ENCODE measurements at places on chromosomes 2 and 18. TPM values are rescaled to one million over a fixed set of nuclear protein-coding genes. Genes with fewer than 3 reads are reported as not detected.

- DNase-seq = peak; percentile 45
- no peaks in the 10 kb centered on the region for H3K36me3 ChIP-seq
- peaks cover 4% of the 10 kb centered on the region for H3K4me1 ChIP-seq
- H3K4me3 ChIP-seq = no peak overlapping the region
Observed at GRCh38 chr2:237585590-237586221, 4.8 kb downstream of the RAB17 start.

DNA sequence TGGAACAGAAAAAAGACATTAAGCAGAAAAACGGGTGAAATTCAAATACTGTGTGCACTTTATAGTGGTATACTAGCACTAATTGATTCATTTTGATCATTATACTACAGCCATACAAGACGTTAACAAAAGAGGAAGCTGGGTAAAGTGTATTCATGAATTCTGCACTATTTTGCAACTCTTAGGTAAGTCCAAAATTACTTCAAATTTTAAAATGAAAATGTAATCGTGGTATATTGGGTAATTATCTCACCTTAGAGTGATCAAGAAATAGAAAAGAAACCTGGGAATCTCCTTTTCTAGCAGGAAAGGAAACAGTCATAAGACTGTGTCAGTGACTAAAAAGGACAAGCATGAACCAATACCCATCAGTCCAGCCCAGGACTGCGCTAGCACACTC, 5.4 kb downstream of the TGFBRAP1 start:
- H3K27ac ChIP-seq = no peak overlapping the region
- DNase-seq = no peak
- no peaks in the 10 kb centered on the region for H3K27me3 ChIP-seq
- H3K4me1 ChIP-seq = peaks cover 2% of the 10 kb centered on the region

GRCh38 chr2:129934044-129934822, 45.2 kb upstream of the RAB6C start:
- H3K36me3 ChIP-seq = no peaks in the 10 kb centered on the region
- H3K27ac ChIP-seq = no peak overlapping the region
- no peaks in the 10 kb centered on the region for H3K4me1 ChIP-seq
- H3K4me3 ChIP-seq = no peak overlapping the region

Gene C2orf74
- 19.1 TPM for total RNA-seq

DNA sequence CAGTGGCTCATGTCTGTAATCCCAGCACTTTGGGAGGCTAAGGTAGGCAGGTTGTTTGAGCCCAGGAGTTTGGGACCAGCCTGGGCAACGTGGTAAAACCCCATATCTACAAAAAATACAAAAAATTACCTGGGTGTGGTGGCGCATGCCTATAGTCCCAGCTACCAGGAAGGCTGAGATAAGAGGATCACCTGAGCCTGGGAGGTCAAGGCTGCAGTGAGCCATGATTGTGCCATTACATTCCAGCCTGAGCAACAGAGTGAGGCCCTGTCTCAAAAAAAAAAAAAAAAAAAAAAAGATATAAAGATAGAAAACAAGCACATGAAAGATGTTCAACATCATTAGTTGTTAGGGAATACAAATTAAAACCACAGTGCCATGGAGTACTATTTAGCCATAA, 65.3 kb upstream of the UGP2 start:
- no peak for DNase-seq
- no peak overlapping the region for H3K27ac ChIP-seq
- H3K4me1 ChIP-seq = peaks cover 5% of the 10 kb centered on the region

- no peaks in the 10 kb centered on the region for H3K36me3 ChIP-seq
- no peaks in the 10 kb centered on the region for H3K4me1 ChIP-seq
- no peak overlapping the region for H3K4me3 ChIP-seq
- DNase-seq = no peak
- H3K27ac ChIP-seq = no peak overlapping the region
Observed at GRCh38 chr18:52730972-52731619, 391.1 kb downstream of the DCC start.

DNA sequence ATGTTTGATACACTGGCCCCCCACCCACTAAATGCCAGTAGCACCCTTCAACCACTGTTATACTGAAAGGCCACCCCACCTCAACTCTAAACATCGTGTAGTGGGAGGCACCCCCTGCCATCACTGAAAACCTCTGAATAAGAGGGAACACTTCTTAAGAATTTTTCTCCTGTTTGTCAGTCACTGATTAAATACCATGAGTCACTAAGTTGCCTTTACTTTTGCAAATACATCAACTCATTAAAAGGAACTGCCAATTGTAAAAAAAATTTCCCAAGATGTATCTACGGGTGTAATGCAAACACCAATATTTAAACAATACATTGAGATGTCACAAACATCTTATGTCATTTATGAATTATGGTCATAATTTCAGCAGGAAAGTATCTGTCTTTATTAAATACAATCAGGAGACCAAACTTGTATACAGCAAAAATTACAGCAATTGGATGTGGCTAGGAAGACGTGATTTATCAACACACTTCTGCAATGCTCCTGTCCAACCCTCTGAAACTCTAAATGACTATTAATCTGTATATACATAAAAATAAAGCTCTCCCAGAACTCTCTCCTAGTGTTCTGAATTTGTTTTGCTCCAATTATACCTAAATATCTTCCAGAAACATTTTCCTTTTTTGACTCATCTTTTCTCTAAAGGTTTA, 144.1 kb upstream of the STK17B start:
- H3K4me1 ChIP-seq = no peaks in the 10 kb centered on the region
- peaks cover 3% of the 10 kb centered on the region for H3K36me3 ChIP-seq
- no peak for DNase-seq
- H3K27me3 ChIP-seq = no peaks in the 10 kb centered on the region
- H3K4me3 ChIP-seq = no peak overlapping the region

- H3K4me3 ChIP-seq = no peak overlapping the region
- no peaks in the 10 kb centered on the region for H3K4me1 ChIP-seq
- no peaks in the 10 kb centered on the region for H3K27me3 ChIP-seq
- no peak for DNase-seq
- no peak overlapping the region for H3K27ac ChIP-seq
Observed at GRCh38 chr2:216850665-216851322, 9.1 kb downstream of the TNP1 start.

DNA sequence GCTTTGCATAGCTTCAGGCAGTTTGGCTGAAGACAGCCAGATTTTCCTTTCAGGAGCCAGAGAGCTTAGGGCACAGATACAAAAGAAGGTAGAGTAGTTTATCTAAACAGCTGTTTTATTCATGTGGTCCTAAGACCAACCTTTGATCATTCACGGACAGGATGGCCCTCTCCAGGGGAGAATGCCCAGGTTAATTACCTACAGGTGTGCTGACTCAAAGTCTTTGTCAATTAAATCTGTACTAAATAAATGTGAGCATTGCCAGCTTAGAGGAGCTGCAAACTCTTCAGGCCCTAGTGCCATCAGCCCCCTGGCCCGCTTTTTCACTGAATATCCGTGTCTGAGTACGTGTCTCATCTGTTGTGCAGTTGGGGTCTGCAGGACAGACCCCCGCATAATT, 554.7 kb downstream of the NUP35 start:
- no peaks in the 10 kb centered on the region for H3K36me3 ChIP-seq
- no peaks in the 10 kb centered on the region for H3K4me1 ChIP-seq
- no peaks in the 10 kb centered on the region for H3K27me3 ChIP-seq
- H3K27ac ChIP-seq = no peak overlapping the region

- H3K27ac ChIP-seq = no peak overlapping the region
- H3K36me3 ChIP-seq = peaks cover 2% of the 10 kb centered on the region
- no peak overlapping the region for H3K4me3 ChIP-seq
- peak; percentile 79 for DNase-seq
Observed at GRCh38 chr2:46983065-46983801, 67.6 kb upstream of the MCFD2 start.

Gene CERKL
- not detected for total RNA-seq

DNA sequence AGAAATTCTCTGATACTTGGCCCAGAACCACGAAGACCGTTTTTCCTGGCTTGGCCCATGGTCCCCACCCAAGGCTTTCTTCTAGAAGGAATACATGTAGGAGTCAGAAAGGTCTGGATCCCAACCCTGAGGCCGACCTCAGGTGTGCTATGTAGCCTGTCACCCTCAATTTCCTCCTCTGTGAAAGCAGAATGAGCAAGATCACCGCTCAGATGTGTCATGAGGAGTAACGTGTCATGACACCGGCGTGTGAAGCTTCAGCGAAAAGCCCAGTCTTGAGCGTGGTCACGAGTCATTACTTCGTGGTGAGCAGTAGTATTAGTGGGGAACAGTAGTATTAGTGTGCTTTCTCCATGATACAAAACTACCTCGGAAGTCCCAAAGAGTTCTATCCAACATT, 103.4 kb downstream of the ALPK2 start:
- H3K36me3 ChIP-seq = no peaks in the 10 kb centered on the region
- H3K4me1 ChIP-seq = no peaks in the 10 kb centered on the region
- no peak overlapping the region for H3K27ac ChIP-seq
- DNase-seq = no peak
- H3K27me3 ChIP-seq = no peaks in the 10 kb centered on the region

Gene C2orf92
- total RNA-seq = 10.3 TPM
